Activated CD8-positive, alpha-beta memory T cell treated with anti-CD3 and anti-CD28 coated beads for 24 hours (primary cell): ENCODE measurements at places on chromosomes 3 and 15.

- no peak for DNase-seq
These were observed 4.3 kb downstream of the GOLIM4 start for GRCh38 chr3:168091302-168091858.

DNA sequence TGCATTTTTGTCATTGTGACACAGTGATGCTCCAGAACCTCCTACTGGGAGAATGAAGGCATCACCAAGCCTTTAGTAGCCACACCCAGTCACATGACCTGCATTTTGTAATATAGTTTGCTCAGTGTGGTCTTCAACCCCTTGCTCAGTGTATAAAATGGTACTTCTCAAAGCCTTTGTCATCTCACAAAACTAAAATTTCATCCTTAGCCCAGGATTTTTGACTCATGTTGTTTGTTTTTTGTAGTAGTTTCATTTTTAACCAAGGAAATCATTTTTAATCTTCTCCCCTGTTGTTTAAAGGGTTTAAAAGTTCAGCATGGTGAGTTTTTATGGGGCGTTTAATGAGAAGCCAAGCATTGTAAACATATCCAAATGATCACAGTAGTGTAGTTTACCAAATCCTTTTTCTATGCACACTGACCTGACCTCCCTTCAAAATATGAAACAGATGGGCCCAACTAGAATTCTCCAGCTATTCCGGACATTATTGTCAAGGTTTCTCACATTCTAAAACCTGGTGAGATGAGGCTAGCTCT is 123.5 kb upstream of the IL12A start:
- DNase-seq, result no peak

DNA sequence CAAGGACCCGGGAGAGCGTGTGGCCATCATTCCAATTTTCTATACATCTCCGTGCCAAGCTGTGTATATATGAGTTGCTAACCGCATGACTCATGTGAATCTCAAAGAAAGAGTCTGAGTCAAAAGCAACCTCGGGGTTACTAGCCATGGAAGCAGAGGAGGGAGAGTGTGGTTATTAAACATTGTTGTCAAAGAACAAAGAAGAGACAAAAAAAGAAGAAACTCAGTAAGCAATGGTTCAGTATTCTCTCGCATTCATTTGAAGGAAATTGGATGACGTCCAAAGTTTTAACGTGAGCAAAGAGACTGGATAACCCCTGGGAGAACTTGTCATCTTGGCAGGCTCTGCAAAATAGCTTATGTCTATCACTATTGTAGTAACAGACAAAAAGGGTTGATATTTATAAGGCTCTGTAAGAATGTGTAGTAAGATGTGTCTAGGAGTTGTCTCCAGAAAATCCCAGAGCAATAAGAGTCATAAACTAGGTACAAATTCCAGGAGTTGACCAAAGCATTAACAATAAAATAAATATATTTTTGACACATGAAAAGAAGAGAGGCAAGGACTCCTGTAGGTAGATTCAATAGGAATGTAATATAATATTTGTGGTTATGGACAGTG is 52.8 kb upstream of the GRM7 start:
- no peak for DNase-seq

GRCh38 chr3:169189486-169189885 is 474.0 kb downstream of the MECOM start:
- no peak for DNase-seq

DNA sequence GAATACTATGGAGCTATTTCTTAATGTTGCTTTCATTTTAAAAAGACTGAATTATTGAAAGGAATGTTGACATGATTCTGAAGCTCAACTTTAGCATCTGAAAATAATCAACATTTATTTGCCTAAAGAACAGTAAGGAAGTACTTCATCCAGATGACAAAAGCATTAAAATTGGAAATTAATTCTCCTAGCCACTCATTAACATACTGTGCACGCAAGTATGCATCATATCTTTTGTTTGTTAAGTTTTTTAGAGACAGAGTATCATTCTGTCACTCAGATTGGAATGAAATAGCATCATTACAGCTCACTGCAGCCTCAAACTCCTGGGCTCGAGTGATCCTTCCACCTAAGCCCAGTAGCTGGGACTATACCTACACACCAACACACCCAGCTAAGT is 632.1 kb upstream of the ALCAM start:
- DNase-seq, result no peak

DNA sequence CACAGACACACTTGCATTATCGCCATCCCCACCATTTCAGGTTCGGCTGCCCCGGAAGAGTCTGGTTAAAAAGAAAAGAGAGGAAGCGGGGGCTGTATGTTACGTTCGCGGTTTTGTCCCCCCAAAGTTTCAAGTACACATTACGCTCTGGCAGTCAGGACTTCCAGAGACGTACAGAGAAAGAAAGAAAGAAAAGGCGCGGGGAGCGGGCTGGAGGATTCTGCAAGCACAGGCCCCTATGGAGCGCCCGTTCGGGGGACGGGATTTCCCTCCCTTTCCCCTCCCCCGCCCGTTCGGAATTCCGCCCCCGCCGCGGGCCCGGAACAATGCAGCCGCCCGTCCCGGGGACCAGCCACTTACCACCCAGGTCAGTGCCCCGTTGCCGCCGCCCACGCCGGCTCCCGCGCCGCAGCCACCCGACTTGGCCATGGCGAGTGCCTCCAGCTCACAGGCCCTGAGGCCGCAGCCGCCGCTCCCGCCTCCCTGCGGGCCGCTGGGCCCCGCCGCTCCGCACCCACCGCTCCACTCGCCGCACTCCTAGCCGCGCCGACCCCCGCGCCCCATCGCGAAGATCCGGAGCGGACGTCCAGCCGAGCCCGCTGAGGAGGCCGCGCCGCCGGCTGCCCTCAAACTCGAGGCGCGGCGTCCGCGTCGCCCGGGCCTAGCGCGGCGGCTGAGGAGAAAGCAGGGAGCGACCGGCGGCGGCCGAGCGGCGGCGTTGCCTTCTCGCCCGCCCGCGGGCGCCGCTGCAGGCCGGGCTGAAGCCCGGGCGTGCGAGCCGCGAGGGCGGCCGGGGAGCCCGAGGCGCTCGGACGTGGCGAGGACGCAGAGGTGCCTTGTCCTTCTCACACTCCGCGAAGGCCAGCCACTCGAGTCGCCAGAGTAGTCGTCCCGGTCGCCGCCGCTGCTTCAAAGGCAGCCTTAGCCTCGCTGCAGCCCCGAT is 567 bp downstream of the TOP2B start:
- DNase-seq, result peak; percentile 88
